CD4-positive, alpha-beta T cell treated with Interleukin-15 for 4 hours (primary cell): ENCODE measurements at places on chromosomes 5 and 9.
A peak's percentile ranks its signal among the peaks of the same experiment; 100 is the strongest.

DNA sequence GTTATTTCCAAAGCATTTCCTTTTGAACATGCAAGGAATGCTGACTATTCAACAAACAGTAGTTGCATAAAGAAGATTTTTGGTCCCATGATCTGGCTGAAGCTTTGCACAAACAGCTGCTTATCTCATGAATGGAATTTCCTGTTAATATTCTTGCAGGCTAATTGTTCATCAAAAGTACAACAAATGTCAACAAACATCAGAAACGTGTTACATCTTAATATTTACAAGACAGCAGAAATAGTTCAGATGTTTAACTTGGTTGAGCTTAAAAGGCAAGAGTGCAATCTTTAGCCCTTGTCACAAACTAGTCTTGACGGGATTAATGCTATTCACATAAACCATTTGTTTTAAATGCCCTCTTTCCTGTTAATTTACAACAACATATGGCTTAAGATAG, 47.9 kb upstream of the BASP1 start:
- DNase-seq, result no peak

DNA sequence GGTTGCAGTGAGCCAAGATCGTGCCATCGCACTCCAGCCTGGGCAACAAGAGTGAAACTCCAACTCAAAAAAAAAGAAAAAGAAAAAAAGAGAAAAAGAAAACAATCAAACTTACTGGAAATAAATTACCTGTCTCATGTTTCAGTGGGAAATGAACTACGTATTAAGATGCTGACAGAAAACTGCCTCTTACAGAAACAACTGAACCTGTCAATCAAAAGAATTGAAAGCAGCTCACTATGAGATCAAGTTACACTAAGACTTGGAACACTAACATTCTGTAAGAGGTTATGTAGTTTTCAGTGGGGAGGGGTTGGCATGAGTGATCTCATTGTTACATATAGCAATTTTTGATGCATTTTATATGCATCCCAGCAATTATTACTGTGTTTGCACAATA, 64.4 kb upstream of the SPATA31E1 start:
- no peak for DNase-seq

- no peak for DNase-seq
Observed at GRCh38 chr5:134714120-134714519, 24.2 kb upstream of the CAMLG start.

GRCh38 chr5:163189023-163189553, 248.3 kb upstream of the CCNG1 start:
- no peak for DNase-seq

DNA sequence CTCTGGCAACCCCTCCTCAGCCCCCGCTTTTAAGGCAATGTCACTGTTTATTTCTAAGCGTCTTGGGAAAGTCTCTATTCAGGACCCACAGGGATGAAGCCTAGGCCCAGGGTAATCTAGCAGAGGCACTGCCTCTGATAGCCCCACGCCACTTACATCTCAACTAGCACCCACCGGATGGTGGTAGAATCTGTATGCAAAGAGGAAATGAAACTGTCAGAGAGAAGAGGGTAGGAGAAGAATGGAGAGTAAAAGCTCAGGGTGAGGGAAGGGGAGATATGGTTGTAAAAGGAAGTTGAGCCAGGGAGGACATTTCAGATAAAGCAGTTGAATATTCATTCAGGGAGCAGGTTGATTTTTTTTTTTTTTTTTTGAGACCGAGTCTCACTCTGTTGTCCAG, 3.0 kb downstream of the FRRS1L start:
- no peak for DNase-seq

GRCh38 chr5:23446424-23446823, 61.0 kb upstream of the PRDM9 start:
- DNase-seq, result no peak

GRCh38 chr9:8419596-8420275, 620.2 kb upstream of the DMAC1 start:
- no peak for DNase-seq

DNA sequence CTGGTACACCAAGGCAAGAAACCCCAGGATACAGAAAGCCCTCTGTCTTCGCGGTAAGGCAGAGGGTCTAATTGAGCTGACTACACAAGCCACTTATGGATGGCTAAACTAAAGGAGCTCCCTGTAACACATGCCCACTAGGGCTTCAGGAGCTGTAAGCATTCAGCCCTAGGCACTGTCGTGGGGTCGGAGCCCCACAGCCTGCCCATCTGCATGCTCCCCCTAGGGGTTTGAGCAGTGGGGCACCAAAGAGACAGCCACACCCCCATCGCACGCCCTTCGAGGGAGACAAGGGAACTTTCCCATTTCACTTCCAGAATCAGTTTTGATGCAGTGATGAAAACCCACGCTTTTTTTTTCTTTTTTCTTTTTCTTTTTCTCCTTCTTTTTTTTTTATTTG, 11.0 kb upstream of the MTMR12 start:
- no peak for DNase-seq

- no peak for DNase-seq
Observed at GRCh38 chr5:177314376-177315342, 3.0 kb upstream of the MXD3 start.

GRCh38 chr5:154858972-154859871, 795 bp downstream of the CNOT8 start:
- DNase-seq, result peak; percentile 20

DNA sequence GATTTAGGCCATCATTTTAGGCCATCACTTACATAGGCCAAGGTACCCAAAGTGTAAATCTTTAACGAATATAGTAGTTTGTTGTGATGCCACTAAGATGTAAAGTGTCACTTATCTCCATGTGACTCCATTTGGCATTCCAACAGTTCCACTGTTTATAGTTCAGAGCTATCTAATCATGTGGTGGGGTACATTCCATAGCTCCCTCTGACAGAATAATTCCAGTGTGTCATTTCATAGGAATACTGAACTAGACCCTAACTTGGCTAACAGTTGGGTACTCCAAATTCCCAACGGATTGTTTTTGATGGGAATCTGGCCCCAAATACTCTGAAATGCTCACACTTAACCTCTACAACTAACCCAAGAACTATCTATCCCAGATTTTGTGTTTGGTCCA, 76.7 kb upstream of the FST start:
- DNase-seq, result no peak

DNA sequence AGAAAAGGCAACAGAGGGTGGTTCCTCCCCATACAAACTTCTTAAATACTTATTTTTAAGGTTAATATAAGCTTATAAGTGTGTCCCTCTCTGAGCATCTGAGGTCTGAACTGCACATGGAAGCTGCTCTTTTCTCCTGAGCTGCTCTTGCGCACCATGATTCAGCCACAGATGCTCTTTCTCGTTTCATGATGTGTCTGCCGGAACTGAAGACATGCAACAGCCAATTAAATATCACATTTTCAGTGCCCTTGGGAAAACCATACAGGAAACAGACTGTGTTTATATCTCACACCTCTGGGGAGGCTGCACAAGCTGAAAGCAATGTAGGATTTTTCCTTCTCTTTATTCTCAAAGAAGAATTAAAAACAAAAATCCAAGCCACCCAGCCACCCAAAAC, 96.8 kb upstream of the NREP start:
- no peak for DNase-seq

GRCh38 chr5:167984951-167985350, 306.5 kb upstream of the WWC1 start:
- no peak for DNase-seq

GRCh38 chr5:756865-757345, 27.6 kb downstream of the ZDHHC11B start:
- peak; percentile 33 for DNase-seq

- no peak for DNase-seq
Observed at GRCh38 chr5:110785356-110785755, 46.5 kb downstream of the SLC25A46 start.

DNA sequence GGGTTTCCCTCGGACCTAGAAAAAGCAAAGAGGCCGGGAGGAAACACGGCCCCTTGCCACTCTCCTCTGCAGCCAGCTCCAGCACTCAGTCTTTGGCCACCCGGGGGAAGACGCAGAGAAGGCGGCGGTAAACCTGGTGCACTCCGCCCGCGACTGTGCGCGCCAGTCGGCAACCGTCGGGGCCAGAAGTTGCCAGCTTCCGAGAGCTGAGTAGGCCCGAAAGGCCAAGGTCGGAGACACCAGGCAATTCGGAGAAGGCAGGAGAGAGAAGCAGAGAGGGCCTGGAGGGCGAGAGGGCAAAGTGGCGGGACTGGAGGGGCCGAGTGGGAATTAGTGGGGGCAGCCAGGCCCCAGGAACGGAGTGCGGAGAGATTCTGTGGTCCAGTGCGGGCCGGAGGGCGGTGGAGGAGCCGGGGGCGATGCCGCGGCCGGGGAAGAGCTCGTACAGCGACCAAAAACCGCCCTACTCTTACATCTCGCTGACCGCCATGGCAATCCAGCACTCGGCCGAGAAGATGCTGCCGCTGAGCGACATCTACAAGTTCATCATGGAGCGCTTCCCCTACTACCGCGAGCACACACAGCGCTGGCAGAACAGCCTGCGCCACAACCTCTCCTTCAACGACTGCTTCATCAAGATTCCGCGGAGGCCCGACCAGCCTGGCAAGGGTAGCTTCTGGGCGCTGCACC, at the start of gene FOXB2:
Gene FOXB2, plus strand, starts transcription at position 420 of the 690 bp plus-strand sequence. Its CDS starts 0 bp downstream, at position 420.
- DNase-seq, result no peak

- DNase-seq, result no peak
Observed at GRCh38 chr5:33167541-33167940, 273.2 kb upstream of the TARS1 start.

- DNase-seq, result no peak
Observed at GRCh38 chr9:110180511-110181434, 27.2 kb downstream of the C9orf152 start.

DNA sequence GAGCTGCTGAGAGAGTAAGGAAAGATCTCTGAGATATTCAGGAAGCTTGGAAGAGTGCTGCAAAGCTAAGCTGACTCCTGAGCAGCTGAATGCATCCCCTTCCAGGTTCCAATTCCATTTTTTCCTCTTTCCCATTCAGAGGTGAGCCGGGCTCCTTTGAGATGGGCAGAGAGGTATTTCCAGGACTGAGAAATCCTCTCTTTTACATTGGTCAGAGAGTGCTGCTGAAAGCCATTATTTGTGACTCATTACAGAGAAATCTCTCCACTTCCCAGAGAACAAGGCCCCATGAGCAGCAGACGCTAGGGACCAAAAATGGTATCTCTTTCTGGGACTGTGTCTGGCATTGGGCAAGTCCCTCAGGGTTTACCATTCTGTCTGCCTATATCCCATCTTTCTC, 3.7 kb downstream of the MCTP1 start:
- no peak for DNase-seq

DNA sequence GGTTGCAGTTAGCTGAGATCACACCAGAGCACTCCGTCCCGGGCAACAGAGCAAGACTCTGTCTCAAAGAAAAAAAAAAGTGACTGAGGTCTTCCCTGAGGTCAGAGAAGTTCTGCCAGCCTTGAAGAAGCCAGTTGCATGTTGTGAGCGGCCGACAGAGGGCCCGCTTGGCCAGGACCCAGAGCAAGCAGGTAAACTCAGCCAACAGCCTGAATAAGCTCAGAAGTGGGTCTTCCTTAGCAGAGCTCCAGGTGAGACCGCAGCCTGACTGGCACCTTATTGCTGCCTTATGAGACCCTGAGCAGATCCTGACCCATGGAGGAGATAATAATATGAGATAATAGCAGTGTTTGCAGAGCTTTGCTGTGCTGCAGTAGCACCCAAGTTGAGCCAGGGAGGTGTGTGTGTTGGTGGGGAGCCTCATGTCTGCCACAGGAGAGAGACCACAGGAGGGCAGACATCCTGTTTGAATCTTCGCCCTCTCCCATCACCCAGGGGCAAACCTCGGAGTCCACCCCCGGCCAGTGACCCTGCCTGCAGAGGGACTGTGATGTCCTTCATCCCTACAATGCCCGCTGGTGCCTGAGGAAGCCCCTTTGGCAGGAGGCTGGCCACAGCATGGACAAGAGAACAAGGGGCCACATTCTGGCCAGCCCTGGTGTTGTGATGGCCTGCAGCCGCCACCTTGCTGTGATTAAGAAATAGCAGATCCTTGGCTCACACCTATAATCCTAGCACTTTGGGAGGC, 10.8 kb upstream of the BARX1 start:
- DNase-seq, result no peak

DNA sequence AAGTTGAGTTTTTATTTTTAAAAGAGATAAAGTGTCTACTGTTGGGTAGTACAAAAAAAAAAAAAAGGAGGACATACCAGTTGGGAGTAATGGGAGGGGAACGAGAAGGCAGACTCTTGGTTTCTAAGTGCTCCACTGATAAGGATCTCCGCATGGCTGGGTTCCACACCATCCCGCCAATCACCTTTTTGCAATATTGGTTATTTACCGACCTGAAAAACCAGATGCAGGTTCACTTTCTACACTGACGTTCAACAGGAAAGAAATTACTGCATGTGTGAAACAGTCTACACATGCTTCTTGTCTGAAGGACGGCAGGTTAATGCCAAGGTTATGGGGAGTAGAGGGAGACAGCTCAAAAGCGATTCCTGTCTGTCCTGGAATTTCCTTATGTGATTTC, 75.5 kb downstream of the PTPN3 start:
- DNase-seq, result no peak

DNA sequence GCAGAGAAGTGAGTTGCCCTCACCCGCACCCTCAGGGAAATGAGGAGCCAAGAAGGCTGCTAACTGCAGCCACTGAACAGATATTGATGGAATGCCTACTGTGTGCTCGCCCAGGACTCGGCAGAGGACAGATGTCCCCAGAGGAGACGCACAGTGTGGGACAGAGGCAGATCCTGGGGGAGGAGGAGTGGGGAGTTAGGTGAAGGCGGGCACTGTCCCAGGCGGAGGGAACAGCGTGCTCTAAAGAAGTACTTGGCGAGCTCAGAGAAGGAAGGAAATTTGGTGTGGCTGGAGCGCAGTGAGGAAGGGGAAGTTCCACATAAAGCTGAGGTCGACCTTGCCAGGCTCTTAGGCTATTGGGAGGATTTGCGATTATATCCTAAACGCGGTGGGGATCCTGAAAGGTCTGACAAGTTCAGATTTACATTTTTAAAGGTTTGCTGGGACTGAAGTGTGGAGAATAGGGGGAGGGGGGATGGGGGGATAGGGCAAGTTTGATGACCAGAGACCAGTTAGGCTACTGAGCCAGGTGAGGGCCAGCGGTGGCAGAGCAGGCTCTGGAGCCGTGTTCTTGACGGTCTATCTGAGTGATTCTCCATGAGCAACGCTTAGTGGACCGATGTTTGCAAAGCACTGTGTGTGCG, 23.6 kb upstream of the CERCAM start:
- DNase-seq, result no peak

- DNase-seq, result no peak
Observed at GRCh38 chr9:6415266-6415665, 2.3 kb downstream of the UHRF2 start.

DNA sequence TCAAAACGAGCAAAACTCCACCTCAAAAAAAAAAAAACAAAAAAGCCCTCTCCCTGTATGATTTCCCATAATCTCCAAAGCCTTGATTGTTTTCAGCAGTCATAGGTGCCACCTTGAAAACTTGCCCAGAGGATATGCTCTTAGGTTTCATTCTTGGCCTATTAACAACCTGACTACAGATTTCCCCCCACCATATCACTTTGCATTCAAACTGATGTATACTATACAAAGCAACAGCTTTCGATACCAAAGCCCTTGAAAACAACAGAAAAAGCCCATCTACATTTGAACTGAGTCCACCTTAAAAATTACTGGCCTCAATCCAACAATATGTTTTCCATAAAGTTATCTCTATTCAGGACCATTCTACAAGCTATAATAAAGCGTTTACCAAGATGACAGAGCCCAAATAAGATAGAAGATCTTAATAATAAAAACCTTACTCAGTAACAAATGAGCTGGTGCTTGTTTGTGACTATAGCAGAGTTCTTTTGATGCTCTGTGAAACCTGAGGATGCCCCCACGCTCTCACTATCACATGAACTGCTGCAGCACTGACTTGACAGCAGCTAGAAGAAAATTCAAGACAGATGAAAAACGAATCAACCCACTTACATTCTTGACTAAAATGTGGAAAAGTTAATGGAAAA, 44.4 kb downstream of the FNBP1 start:
- no peak for DNase-seq

- no peak for DNase-seq
Observed at GRCh38 chr9:94563548-94563947, 8.7 kb downstream of the PCAT7 start.
